Muscle of arm (tissue), 14 donors: ENCODE measurements at places on chromosomes 11 and 22. TPM values are rescaled to one million over a fixed set of nuclear protein-coding genes. Genes with fewer than 3 reads are reported as not detected.

APOA1 gene
- polyA plus RNA-seq, result 1.9 TPM

KCNK4 gene
- not detected for polyA plus RNA-seq

HORMAD2 gene
- polyA plus RNA-seq, result not detected

OR2AT4 gene
- polyA plus RNA-seq, result not detected

CHRM4 gene
- not detected for polyA plus RNA-seq

MFNG gene
- polyA plus RNA-seq, result 5.6 TPM

CALCA gene
- not detected for polyA plus RNA-seq

HOATZ gene
- polyA plus RNA-seq, result not detected

MIOX gene
- polyA plus RNA-seq, result not detected

SCN4B gene
- polyA plus RNA-seq, result 2.5 TPM

SLC7A4 gene
- polyA plus RNA-seq, result 1.3 TPM

SLC15A3 gene
- 23.4 TPM for polyA plus RNA-seq

BDNF gene
- 0.79 TPM for polyA plus RNA-seq

LDLRAD3 gene
- polyA plus RNA-seq, result 22.9 TPM

DEUP1 gene
- polyA plus RNA-seq, result 0.34 TPM

MUC6 gene
- not detected for polyA plus RNA-seq

NFAM1 gene
- polyA plus RNA-seq, result 0.46 TPM

POTEH gene
- not detected for polyA plus RNA-seq

DCHS1 gene
- 49.9 TPM for polyA plus RNA-seq

MMP7 gene
- polyA plus RNA-seq, result not detected

OR10A2 gene
- polyA plus RNA-seq, result not detected

SHISAL1 gene
- polyA plus RNA-seq, result 17.6 TPM

ACRV1 gene
- polyA plus RNA-seq, result 0.31 TPM

SMC1B gene
- not detected for polyA plus RNA-seq

TRIM51G gene
- not detected for polyA plus RNA-seq

CASP4 gene
- not detected for polyA plus RNA-seq

SHANK2 gene
- polyA plus RNA-seq, result 4.2 TPM

SOX6 gene
- polyA plus RNA-seq, result 22.2 TPM

MUC5AC gene
- polyA plus RNA-seq, result not detected

NPAT gene
- 8.9 TPM for polyA plus RNA-seq

SLC22A9 gene
- polyA plus RNA-seq, result not detected
